ENCODE measurements at places on chromosomes 16 and 17.
A peak's percentile ranks its signal among the peaks of the same experiment; 100 is the strongest.

DNA sequence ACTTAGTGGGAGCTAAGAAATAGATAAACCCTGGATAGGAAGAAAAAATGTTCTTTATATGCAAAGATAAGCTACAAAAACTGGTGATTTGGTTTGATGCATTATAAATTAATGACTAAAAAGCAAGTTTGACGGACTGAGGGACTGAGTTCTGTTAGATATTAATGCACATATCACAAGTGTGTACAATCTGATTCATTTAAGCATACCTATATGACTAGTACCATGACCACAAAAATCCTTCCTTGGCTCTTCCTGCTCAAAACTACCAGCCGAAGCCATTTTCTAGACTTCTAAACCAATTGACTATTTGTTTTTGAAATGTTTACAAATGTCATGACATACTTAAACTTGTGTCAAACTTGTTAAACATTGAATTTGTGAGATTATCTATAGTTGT, 374.5 kb upstream of the MON1B start:
- no peak for DNase-seq

DNA sequence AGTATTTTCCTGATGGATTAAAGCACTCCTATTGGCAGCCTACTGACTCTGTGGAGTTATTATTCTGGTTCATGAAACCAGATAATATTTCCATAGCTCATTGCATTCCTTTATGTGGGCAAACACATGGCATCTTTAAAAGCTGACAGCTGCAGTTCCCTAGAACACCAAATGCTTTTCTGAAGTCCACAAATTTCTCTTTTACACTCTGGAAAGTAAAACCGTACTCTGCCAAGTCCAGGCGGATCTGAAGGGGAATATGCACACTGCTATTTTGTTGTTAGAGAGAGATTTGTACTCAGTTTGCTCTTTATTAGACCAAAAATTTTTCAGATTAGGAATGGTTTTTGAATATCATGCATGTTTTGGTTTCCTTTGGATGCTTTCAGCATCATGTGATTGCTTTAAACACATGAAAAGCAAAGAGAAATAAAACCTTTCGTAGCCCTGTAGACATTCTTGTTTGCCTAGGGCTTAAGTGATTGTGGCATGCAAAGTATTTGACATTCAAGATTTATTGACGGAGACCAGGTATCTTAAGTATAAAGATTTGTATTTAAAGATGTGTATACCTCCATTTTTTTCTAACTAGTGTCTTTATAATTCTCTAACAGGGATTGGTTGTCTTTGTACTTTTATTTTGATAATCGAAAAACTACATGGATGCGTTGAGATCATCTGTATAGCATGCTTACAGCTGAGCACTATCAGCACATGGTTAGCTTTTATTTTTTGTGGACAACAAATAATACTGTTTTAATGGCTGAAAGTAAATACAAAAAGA, 19.5 kb downstream of the SEC14L1 start:
- DNase-seq = no peak

DNA sequence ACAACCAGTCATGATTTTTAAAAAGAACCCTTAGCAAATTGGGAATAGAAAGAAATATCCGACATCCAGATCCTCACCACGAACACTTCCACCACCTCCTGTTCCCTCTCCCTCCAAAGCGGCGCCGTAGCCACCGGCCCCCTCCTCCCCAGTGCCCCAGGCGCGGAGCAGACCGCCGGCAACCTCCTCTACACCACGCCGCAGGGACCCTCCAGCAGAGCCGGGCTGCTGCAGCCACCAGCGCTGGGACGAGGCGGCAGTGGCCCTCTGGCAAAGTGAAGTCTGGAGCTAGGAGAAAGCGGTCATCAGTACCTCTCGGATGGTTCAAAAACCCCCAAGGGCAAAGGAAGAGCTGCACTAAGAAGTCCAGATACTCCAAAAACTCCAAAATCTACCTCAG, 41.4 kb upstream of the SLFN13 start:
- DNase-seq = no peak

GRCh38 chr16:85079785-85080570, 32.3 kb downstream of the CIBAR2 start:
- DNase-seq = no peak

GRCh38 chr16:23280483-23280967, 21.6 kb upstream of the SCNN1B start:
- no peak for DNase-seq

DNA sequence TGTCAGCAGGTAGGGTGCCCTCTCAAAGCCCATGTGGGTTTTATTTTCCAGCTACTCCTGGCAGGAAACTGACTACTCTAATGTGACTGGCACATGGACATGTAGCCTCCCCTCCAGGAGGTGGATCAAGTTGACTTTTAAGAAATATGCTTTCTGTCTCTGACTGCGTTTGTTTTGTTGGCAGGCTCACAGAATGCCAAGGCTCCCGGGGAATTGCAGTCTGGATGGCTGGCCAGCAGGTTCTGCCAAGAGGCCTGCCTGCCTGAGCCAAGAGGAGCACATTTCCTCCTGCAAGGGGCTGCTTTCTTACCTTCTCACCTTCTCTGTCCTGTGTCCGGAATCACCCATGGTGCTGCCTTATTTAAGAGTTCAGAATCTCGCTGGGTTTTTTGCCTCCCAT, 217.3 kb upstream of the ERCC4 start:
- DNase-seq = no peak

GRCh38 chr17:14741491-14741890, 440.6 kb downstream of the HS3ST3B1 start:
- DNase-seq = no peak

GRCh38 chr17:81948635-81949378, 1.8 kb upstream of the MYADML2 start:
- no peak for DNase-seq

DNA sequence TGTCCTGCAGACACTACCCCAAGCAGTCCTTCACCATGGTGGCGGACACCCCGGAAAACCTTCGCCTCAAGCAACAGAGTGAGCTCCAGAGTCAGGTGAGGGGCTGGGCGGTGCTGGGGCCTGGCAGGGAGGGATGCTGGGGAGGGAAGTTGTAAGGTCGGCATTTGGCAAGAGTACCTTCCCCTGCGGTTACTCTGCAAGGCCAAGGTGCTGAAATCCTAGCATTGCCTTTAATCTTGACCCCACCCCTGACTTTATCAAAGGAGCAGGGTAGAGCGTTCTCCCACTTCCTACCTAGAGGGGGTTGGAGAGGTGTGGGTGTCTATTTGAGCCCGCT, 20.5 kb downstream of the LASP1 start:
- no peak for DNase-seq

DNA sequence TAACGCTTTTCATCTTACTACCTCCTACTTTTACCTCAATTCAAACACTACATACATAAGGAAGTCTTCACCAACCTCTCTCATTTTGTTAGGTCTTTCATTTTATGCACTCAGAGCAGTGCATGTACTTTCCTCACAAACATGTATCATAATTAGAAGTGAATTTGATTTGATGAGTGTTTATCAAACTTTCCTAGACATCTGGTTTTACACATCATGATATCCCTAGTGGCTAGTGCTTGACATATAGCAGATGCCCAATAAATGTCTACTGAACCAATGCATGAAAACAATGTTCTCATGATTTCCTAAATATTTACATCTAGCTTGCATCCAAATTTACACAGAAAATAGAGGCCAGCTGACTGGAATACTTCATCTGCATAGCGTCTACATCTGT, 323.4 kb upstream of the KIF2B start:
- no peak for DNase-seq

DNA sequence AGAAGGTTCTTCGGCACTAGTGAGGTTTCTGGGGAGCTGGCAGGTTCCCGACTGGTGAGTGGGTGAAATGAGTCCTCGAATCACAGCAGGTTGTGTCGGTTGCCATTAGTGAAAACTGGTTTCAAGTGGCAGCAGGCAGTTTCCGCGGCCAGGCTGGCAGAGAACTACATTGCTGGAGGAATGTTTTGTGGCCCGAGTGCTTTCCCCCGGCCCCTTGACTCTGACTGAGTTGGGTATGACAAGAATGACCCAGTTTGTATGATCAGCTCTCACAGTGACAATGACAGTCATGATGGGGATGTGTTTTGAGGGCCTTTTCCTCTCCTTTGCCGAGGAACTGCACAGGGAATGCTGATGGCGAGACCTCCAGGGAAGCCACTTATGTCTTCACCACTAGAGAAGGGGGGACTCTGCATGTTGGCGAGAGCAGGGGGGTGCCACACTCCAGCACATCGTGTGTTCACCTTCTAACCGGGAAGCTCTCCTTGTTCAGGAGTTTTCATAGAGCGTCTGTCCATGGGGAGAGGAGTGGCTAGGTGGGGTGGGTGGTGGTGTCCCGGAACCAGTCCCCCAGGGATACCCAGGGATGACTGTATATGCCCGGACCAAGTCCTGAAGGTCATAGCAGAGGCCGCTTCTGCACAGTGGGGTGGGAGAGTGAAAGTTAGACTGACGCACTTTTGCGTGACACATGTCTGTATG, 206.0 kb upstream of the CHMP6 start:
- DNase-seq = no peak

GRCh38 chr17:64491034-64491860, 5.6 kb downstream of the POLG2 start:
- peak; percentile 38 for DNase-seq

GRCh38 chr17:76278952-76279741, 14.0 kb downstream of the UBALD2 start:
- DNase-seq = peak; percentile 89

DNA sequence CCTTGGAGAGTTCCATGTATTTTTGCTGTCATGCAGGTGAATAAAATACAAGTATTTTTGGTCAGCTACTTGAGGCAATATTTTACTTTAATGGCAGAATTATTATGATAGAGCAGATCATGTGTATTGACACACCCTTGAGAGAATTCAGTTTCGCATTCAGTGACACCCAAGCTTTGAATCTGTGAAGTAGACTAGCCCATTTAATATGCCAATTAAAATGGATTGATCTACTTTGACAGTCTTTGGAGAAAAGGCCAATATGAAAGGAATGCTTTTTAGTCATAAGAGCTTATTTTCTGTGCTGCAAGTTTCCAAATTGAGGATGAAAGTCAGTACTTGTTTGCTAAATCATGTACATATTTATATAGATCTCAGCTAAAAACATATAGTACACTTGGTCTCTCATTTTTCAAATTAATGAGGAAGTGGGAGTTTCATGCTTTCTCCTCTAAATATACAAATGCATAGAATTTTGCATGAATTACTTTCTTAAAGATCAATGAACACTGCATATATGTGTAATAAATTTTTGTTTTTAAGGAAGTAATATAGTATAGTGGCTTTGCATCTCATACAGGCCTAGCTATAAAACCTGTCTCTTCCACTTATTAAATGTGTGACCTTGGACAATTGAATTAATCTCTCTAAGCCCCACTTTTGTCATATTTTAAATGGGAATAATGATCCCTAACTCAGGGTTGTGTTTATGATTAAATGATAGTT, 161.5 kb downstream of the PHKB start:
- no peak for DNase-seq

- no peak for DNase-seq
These were observed 15.7 kb downstream of the PRDM7 start for GRCh38 chr16:90061437-90061836.

GRCh38 chr17:2478458-2478857, 33.2 kb downstream of the METTL16 start:
- no peak for DNase-seq

GRCh38 chr17:57395721-57396321, 139.5 kb downstream of the MSI2 start:
- no peak for DNase-seq

DNA sequence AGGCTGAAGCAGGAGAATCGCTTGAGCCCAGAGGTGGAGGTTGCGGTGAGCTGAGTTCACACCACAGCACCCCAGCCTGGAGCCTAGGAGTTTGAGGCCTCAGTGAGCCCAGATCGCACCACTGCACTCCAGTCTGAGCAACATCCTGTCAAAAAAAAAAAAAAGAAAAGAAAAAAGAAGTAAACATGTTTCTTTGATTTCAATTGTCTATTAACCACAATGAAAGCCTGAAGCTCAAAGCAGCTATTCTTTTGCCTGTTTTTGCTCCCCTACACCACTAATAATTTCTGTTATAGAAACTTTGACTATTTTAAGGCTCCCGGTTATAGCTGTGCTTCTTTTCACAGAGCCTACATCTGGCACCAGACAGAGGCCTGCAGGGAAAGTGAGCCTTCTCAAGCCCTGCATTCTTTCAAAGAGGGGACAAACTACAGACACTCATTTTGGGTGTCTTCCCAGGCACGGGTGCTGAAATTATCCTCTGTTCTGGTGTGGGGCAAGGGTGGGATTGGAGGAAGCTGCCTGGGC, 14.2 kb upstream of the SLC52A1 start:
- peak; percentile 47 for DNase-seq

- no peak for DNase-seq
These were observed 51.3 kb upstream of the CCL1 start for GRCh38 chr17:34414339-34414738.

DNA sequence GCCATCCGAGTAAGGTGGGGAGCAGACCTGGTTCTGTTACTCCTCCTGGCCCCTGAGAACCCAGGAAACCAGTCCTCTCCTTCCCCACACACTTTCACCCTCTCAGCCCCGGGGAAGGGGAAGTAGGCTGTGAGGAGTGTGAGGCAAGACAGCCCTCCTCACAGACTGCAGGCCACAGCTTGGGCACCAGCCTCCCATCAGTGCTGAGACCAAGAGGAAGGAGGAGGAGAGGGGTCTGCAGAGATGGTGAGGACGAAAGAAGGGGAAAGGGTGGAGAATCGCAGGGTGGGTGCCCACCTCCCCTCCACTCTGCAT, 7.0 kb downstream of the G6PC3 start:
- no peak for DNase-seq

- DNase-seq = no peak
These were observed 15.2 kb downstream of the CD300A start for GRCh38 chr17:74481621-74482020.

DNA sequence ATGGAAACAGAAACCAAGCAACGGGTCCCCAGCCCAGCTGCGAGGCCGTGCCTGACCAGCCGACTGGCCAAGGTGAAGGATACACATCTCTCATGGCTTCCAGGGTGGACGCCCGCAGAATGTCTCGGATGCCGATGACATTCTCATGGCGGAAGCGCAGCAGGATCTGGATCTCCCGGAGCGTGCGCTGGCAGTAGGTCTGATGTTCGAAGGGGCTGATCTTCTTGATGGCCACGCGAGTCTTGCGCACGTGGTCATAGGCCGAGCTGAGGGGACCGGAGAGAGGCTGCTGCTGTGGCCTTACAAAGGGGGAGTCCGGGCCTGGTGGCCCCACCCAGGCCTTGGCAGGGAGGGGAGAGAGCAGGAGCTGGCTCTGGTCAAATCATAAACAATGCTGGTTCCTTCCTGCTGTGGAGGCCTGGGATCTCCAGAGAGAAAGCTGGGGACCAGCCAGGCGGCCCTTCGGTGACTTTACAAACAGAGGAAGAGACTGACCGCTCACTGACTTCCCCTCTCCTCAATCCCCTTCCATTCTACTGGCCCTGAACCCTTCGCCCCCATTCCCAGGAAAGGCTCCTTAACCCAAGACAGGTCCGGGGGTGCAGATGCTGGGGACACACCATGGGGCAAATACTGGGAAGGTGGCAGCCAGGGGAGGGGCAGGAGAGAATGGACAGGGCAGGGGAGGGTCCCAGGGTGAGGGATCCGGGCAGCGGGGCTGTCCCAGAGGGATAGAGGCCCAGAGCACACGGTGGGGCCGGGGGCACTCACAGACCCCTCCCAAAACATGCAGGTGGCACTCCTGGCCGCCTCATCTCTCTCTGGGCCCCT, 1.1 kb downstream of the MAPK3 start:
- DNase-seq = no peak

- no peak for DNase-seq
These were observed 130.9 kb downstream of the STX8 start for GRCh38 chr17:9444687-9445086.

GRCh38 chr16:65308506-65308905, 186.6 kb upstream of the CDH11 start:
- DNase-seq = no peak

GRCh38 chr16:1906846-1907165, 11.4 kb downstream of the HS3ST6 start:
- DNase-seq = no peak

All from activated T-cell treated with anti-CD3 and anti-CD28 coated beads, Interleukin-2, amount 50 U/mL, for 4 hours (primary cell).